Activated T-helper 2 cell treated with anti-CD3 and anti-CD28 coated beads, Interferon-gamma antibody, Interleukin-2, Interleukin-4, amounts not matched to agents 10 μg/mL and 5 μg/mL and 100 μg/mL, durations not matched to agents 14 hours and 24 hours and 36 hours (primary cell): ENCODE measurements at places on chromosomes 3 and 15. TPM values are rescaled to one million over a fixed set of nuclear protein-coding genes. Genes with fewer than 3 reads are reported as not detected.
A peak's percentile ranks its signal among the peaks of the same experiment; 100 is the strongest.

GRCh38 chr15:67531379-67531914, 10.5 kb downstream of the C15orf61 start:
- no peak for DNase-seq

DNA sequence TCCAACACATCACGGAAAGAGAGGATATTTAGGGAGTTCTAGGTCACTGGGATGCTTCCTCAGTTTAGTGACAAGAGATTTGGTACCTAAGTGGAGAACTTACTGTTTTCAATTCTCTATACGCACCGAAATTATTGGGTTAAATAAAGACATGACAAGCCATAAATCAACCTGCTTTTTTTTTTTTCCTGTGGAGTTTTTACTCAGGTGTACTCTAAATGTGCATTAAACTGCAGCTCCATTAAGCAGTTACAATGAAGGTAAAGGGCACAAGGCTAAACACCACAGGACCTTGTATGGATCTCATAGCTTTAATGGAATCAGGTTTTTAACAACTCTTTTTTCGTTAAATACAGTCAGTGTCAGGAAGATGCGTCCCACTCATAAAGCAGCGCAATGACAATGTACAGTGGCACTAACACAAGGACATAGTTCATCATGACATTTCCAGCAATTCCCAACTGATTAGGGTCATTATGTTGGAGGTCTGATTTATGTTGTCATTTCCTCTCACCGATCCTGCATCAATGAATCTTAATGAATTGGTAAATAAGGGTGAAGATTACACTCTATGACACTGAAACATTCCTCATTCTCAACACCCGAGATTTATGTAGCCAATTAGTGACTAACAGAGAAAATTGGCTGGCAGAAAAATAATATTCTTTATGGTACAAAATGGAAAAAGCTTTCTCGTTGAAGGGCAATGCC, 355.2 kb downstream of the FOXP1 start:
- DNase-seq, result no peak

The SLC28A2 gene
- total RNA-seq, result not detected in 2 replicates

GRCh38 chr3:125116311-125117080, 60.7 kb upstream of the HEG1 start:
- DNase-seq, result no peak

DNA sequence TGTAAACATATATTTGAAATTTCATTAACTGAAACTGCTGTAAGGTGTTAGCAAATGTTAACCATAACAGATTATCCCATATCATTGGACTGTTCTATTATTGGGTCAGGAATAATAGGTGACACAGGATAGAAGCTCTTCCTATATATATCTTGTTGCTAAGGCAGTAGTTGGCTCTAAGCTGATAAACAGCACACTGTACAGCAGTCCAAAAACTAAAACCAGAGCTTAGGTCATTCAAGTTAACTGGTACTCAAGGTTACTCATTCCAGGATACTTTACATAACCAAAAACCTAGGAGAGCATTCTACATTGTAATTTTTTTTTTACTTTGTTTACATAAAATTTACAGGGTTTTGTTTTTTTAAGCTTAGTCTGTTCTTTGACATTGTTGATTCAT, 8.9 kb downstream of the DNAJC19 start:
- DNase-seq, result no peak

The SOX14 gene
- not detected in 2 replicates for total RNA-seq

DNA sequence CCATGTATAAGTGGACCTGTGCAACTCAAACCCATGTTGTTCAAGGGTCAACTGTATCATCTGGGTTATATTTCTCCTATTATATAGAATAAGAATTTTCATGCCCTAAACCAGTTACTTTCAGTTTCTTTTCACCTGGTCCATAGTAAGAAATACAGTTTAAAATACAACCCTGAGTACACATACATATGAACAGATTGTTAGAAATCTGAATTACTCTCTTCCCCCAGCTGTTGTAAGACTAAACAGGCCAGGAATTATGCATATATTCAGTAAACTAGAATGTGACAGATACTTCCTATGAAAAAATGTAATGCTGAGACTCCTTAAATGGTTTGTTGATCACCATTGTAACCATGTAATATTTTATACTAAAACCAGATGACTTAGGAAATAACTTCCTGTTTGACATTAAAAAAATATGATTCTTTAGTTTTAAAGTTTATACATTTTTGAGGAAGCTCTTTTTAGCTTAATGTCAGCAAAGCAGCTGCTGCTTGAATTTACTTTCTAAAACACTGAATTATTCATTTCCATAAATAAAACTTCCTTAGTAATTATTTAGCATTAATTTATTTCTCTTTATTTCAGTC, 52.5 kb upstream of the ZCWPW2 start:
- DNase-seq, result no peak

DNA sequence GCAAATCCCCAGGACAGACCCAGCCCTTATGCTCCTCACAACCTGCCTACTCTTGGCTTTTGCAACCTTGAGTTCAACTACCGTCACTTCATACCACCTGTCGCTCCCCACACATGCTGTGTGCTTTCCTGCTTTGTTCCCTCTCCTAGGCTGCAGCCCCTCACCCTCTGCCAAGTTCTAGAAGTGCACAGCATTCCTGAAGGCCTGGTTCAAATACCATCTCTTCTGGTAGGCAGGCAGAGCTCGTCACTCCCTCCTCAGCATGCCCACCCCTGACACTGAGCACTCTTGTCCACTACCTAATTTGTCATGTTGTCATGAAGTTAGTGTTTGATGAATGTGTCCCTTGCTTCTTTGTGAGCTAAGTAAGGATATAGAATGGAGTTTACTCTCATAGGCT, 129.6 kb downstream of the SEMA6D start:
- DNase-seq, result no peak

The SENP5 gene
- total RNA-seq, result 43.9 and 46.9 TPM in 2 replicates

- no peak for DNase-seq
These were observed 293.1 kb downstream of the SV2B start for GRCh38 chr15:91393186-91393585.

The TICRR gene
- 18.0 and 18.7 TPM in 2 replicates for total RNA-seq

DNA sequence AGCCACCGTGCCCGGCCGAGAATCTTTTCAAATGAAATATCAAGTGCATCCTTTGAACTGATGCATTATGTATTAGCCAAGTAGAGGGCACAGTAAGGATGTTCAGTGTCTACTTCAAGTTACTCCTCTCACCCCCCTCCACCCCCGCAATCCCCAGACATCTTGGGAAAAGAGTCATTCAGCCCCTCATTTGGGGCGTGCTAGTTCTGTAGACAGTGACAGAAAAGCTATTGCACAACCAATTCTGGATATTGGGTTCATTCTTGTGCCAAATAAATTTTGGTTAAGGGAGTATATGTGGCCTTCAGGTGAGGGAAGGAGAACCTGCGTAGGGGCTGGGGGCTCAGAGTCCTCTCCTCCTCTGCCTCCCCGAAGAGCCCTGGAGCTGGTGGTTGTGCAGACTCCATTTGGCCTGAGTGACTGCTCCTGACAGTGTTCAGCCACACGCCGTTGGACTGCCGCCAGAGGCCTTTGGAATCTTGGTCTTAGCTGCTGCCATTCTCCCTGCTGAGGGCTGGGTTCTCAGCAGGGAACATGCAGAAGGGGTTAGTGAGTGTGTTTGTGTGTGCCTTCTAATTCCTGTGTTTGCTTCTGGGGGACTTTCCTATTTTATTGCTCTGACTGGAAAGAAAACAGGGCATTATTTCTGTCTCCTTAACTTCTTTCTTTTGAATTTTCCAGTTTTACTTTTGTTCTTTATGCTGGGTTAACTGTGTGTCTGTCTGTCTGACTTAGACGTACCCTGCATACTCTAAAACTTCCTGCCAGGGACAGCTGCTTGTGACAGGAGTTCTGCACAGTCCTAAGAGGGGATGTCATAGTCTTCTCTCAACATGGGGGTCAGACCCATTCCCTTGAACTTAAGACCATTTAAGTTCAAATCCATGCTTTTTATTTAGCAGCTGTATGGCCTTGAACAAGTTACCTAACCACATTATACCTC, 21.0 kb downstream of the RARB start:
- DNase-seq, result no peak

GRCh38 chr3:122077293-122078234, 22.4 kb downstream of the CD86 start:
- DNase-seq, result peak; percentile 40

- DNase-seq, result peak; percentile 14
These were observed 1.3 kb downstream of the TCF12 start for GRCh38 chr15:56919609-56920366.
